ENCODE measurements at places on chromosomes 7 and 10.

- no peak for DNase-seq
Observed at GRCh38 chr7:112481833-112482670, 1.3 kb downstream of the LSMEM1 start.

DNA sequence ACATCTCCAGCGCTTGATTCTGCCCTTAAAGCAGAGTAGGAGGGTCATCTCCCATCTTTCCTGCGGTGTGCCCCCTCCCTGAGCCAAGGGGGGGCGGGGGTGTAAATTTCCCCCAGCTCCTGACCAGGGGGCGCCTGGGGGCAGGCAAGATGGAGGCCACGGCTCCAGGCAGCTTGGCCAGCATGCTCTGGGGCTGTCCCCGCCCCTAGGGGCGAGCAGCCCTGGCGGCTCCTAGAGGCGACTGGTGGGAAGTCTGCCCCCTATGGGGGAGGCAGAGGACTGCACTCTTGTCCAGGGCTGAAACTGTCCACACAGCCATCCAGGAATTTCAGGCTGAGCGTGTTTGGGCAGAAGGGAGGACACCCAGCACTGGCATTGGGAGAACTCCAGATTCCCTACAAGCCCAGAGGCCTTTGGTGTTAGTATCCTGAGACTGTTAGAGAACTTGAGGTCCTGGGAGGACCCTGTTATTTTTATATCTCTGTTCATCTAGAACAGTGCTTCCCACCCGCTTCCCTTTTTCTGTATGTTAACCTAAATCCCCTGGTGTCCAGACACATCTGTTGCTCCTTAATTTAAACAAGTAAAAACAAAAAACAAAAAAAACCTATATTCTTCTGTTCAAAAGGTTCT, 4.6 kb downstream of the STRA8 start:
- no peak for DNase-seq

DNA sequence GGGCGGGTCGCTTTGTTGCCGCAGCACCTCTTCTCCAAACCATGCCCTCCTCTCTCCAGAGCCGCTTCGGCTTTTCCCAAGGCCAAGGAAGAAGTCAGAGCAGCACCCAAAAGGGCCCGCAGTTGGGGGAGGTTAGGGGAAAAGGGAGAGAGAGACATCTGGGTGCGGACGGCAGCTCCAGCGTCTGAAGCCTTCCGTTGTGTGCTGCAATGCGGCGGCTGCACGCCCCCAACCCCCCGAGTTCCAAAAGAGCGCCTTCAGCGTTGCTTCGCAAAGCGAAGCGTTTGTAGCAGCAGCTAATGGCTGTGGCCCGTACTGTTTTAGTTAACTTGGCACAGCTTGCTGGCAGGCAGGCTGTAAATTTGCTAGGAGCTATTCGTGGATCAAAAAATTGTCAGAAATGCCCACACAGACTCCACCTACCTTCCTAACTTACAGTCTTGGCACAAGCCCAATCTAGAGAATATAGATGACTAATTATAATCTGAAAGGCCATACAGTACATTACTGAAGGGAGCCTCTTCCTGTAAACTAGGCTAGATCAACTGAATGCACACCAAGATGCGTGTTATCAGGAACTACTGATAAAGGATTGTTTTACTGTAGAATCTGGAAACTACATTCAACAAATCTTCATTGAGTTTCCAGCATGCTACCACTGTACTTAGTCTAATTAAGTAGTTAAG, 1.1 kb upstream of the KBTBD2 start:
- DNase-seq: no peak

DNA sequence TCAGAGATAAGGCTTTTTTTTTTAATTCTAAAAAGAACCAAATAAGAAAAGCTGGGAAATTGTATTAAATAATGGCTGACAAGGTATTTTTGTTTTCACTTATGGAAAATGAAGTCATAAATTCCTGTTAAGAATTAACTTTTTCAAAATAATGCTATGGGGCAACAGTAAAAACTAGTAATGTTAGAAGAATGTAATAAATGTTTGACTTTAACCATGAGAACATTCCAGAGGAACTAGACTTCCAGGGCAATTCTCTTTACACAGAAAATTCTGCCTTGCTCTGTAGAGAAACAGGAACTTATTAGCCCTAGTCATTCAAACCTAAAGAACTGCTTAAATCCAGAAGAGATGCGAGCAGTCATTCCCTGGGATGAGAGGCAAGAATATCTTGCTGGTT, 571.1 kb downstream of the IPMK start:
- DNase-seq: no peak

GRCh38 chr7:26549281-26549944, 257.8 kb downstream of the SNX10 start:
- no peak for DNase-seq

GRCh38 chr7:132871419-132871818, 210.5 kb downstream of the CHCHD3 start:
- DNase-seq: no peak

GRCh38 chr7:16646472-16647072, 591 bp downstream of the BZW2 start:
- DNase-seq: peak; percentile 11

DNA sequence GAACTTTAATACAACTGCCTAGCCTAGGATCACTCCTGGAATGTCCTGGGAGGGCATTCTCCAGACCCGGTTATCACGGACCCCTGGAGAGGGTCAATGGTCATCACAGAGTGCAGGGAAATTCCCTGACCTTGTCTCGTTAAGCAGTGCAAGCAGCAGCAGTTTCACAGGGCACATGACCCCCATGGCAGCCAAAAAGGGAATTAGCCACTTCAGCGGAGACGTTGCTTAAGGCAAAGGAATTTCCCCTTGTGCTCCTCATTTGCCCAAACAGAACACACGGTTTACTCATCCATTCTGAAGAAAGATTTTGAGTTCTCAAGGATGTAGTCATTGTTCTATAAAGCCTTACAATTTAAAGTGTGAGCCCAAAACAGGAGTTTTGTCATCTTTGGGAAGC, 260.3 kb downstream of the SNX13 start:
- no peak for DNase-seq

DNA sequence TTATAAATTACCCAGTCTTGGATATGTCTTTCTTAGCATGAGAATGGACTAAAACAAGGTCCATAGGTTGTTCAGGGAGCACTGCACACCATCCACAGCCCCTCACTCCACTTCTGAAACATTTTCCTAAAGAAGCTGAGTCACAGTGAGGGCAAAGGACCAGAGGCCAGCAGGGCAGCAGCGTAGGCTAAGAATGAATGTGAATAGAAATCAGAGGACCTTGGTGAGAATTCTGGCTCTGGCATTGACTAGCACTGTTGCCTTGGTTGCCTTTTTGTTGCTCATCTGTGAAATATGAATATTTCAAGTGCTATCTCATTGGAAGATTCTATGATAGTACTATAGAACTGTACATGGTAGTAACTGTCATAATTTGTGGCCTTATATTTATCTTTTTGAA, 41.7 kb upstream of the TOMM7 start:
- DNase-seq: no peak

DNA sequence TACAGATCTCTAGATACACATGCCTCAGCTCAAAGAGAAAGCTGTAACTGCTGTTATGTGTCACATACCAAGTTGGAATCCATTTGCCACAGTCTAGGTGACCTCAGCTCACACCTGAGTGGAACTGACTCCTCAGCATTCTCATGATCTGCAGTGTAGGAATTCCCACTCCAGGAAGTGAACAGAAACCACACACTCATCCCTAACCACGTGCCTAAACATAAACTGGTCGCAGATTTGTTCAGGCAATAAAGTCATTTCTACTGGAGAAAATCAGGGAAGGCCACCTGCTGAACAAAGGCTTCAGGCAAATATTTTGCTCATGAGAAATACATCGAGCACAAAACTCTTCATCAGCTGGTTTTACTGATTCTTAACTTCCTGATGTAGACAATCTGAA, 23.0 kb upstream of the ZMYND11 start:
- DNase-seq: no peak

DNA sequence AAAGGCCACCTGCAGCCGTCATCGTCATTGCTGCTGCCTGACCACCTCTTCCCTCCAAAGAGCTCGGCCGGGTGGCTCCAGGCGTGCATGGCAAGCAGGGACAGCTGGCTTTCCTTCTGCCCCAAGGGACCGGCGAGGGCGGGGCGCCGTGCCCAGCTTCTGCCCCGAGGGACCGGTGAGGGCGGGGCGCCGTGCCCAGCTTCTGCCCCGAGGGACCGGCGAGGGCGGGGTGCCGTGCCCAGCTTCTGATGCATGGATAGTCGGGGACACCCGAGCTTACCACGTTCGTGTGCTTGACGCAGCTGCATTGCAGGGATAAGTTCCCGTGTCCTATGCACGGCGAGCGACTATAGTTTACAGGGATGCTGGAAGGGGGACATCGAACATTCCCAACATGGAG, 27.0 kb downstream of the CFAP46 start:
- DNase-seq: no peak

All from stimulated activated CD4-positive, alpha-beta T cell treated with anti-CD3 and anti-CD28 coated beads, Interleukin-1b, Interleukin-23, amount 100 ng/mL, for 24 hours (primary cell).